D721Med (cell line): ENCODE measurements at places on chromosomes 2 and 18.

GRCh38 chr2:106948540-106948939, 62.6 kb upstream of the ST6GAL2 start:
- no peak for DNase-seq

- peak; percentile 40 for DNase-seq
These were observed 48.9 kb downstream of the TGIF1 start for GRCh38 chr18:3498698-3499471.

- DNase-seq, result no peak
These were observed 53.1 kb upstream of the ATL2 start for GRCh38 chr2:38430196-38430595.

DNA sequence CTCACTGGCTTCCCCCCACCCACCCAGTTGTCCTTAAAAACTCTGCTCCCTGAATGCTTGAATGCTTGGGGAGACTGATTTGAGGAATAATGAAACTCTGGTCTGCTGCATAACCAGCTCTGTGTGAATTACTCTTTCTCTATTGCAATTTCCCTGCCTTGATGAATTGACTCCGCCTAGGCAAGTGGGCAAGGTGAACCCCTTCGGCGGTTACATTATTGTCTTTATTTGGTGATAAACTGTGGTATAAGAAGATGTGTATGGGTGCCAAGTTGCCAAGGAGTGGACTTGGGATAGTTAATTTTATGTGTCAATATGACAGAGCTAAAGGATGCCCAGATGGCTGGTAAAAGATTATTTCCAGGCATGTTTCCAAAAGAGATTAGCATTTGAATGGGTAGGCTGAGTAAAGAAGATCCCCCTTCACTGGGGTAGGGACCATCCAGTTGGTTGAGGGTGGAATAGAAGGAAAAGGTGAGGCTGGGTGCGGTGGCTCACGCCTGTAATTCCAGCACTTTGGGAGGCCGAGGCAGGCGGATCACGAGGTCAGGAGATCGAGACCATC, 98.5 kb upstream of the HAAO start:
- DNase-seq, result no peak

- no peak for DNase-seq
These were observed 64.3 kb downstream of the GREB1L start for GRCh38 chr18:21306368-21306767.

- no peak for DNase-seq
These were observed 11.9 kb downstream of the NAPG start for GRCh38 chr18:10537765-10538164.

DNA sequence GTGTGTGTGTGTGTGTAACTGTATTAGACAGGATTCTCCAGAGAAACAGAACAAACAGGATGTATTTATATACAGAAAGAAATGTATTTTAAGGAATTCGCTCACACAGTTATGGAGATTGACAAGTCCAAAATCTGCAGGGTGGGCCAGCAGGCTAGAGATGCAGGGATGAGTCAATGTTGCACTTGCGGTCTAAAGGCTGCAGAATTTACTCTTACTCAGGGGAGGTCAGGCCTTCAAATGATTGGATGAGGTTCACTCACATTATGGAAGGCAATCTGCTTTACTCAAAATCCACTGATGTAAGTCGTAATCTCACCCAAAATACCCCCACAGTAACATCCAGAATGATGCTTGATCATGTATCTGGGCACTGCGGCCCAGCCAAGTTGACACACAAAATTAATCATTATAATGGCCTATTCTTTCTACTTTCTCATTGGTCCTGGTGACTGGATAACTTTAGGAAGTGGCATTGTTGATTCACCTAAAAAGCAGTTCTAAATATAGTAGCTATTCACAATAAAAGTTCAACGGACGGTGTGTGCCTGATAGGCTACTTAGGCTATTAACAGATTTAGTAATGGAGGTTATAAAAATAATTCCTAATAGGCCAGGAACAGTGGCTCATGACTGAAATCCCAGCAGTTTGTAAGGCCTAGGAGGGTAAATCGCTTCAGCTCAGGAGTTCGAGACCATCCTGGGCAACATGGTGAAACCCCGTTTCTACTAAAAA, 40.6 kb upstream of the ACYP2 start:
- no peak for DNase-seq

- no peak for DNase-seq
These were observed 24.3 kb upstream of the UGP2 start for GRCh38 chr2:63817382-63817781.
